ENCODE measurements at places on chromosomes 12 and 14.

GRCh38 chr14:92877757-92878431 is 45.1 kb upstream of the CHGA start:
- DNase-seq: no peak

DNA sequence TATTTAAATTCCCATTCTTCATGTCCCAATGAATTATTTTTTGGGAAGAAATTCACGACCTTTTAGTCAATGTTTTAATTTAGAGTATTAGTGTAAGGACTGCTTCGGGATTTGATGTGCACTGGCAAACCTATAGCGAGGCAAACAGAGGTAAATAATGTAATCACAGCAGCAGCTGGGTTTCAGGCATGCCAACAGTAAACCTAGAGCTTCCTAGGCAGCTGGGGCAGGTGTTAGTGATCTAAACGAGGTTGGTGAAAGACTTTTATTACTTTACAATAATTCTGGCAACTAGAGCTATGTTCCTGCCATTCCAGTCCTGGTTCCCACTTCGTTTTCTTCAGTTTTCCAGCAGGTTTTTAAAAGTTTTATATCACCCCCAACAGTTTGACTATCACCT is 1036.4 kb upstream of the FOXG1 start:
- DNase-seq: no peak

GRCh38 chr12:91985002-91985787 is 160.5 kb downstream of the BTG1 start:
- no peak for DNase-seq

DNA sequence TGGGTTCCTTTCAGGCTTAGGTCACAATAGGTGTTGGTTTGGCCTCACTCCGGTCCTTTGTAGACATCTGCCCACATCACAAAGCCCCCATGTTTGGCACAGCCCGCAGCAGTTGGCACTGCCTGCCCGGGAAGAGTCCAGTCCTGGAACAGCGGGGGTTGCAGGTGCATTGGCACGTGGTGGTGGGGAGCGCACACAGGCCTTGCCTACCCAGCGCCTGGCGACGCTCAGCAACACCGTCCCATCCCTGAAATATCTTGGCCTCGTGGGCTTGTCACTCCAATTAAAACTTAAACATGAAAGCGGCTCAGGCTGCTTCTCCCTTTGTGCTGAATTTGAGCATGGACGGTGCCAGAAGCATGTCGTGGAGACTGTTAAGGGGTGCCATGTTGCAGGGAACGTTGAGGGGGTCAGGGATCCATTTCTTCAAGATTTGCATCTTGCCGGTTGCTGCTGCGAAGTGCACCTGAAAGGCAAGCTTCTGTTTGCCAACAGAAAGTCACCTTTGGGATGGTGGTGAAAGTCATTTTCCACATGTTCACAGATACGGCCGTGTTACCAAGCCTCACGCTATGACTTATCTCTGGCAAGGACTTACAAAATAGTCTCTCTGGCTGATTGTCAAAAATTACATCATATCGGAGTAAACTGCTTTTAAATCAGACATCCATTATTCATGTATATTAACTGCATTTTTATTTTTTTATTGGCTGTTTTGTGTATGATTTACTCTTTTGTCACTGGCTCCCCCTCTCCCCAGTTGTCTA is 91.5 kb downstream of the FBXW8 start:
- DNase-seq: no peak

DNA sequence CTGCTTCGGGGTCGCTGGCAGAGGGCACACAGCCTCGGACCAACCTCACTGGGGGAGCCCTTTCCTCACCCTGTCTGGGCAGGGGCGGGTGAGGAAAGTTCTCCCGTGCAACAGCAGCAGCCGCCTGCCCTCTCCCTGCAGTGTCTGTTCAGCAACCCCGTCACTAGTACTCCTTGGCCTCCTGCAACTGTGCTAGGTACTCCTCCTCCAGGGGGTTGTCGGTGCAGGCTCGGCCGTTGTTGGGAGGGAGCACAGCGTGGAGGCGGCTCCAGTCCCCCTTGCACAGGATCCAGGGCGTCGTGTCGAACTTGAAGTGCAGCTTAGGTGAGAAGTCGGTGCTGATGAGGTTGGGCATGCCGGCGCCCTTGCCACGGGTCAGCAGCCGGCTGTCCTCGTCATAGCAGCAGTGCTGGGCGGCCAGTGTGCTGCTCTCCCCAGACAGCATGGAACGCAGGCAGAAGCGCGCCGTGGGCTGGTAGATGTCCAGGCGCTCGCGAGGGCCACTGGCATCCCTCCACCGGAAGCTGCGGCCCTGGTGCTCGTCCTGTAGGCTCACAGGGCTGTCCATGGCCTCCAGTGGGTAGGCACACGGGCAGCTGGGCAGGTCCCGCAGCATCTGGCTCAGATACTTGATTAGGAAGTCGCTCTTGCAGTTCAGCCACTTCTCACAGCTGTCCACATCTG is 17.7 kb downstream of the AHSA1 start:
- DNase-seq: no peak

DNA sequence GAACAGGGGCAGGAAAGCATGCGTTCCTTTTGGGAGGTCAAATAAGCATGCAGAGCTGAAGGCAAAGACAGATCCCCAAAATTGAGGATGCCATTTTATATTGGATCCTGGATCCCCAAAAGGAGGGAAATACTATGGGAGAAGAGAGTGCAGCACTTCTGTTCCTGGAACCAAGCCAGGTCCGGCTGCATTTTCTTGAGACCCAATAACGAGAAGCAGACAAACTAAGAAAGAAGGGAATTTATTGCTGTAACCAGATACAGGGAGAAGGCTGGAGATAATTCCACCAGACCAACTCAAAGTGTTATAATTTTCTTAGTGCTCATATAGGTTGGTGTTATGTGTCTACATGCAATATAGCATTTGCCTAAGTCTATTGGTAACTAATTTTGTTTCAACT is 60.8 kb downstream of the PDE6H start:
- DNase-seq: no peak

DNA sequence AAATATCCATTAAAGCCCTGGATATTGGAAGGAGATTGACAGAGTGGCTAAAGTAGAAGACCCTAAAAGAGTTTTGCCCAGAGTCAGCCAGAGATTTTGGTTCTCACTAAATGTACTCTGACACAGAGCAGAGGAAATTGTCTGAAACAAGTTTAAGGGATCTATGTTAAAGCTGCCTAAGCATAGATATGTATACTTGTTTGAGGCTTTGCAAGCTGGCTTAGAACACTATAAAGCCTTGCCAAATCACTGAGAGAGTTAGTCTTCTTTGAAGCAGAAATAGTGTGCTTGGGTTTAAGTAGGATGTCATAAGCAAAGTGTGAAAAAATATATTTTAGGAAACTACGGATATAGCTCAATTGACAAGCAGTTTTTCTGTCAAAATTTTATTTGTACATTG is 653.5 kb downstream of the FSCB start:
- no peak for DNase-seq

- no peak for DNase-seq
Observed at GRCh38 chr12:57182918-57183575, 33.5 kb upstream of the NXPH4 start.

GRCh38 chr12:30896461-30896860 is 30.1 kb upstream of the TSPAN11 start:
- DNase-seq: no peak

- no peak for DNase-seq
Observed at GRCh38 chr12:67988601-67989021, 636 bp upstream of the IFNG-AS1 start.

- DNase-seq: no peak
Observed at GRCh38 chr12:50082644-50083043, 2.5 kb upstream of the SMARCD1 start.

DNA sequence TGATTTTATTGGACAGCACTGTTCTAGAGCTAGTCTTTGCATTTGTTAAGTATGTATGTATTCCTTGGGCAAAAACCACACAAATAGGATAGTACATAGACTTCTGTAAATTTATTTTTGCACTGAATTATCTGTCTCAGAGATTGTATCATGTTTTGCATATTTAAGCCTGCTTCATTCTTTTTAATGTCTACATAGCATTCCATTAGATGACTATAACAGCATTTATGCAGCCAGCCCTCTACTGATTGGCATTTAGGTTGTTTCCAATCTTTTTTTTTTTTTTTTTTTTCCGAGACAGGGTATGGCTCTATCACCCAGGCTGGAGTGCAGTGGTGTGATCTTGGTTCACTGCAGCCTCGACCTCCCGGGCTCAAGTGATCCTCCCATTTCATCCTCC is 34.5 kb downstream of the SYNDIG1L start:
- DNase-seq: no peak

DNA sequence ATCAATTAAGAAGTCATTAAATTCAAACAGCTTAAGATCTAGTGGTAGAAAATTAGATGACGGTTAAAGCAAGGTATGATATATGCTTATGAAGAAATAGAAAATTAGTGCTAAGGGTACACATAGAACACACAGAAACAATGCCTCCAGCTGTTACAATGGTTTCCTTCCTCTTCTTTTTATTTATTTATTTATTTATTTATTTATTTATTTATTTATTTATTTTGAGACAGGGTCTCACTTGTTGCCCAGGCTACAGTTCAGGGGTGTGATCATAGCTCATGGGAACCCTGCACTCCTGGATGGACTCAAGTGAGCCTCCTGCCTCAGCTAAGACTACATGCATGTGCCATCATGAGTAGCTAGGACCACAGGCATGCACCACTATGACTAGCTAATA is 34.9 kb upstream of the PTPRR start:
- DNase-seq: no peak

- no peak for DNase-seq
Observed at GRCh38 chr14:87615822-87616679, 376.9 kb downstream of the GALC start.

GRCh38 chr12:124071075-124071443 is 98.0 kb downstream of the ZNF664 start:
- DNase-seq: no peak

All from cerebellar nuclear complex (tissue), 1 donor.